Fibroblast of pulmonary artery (primary cell): ENCODE measurements at places on chromosomes 16 and 17.

DNA sequence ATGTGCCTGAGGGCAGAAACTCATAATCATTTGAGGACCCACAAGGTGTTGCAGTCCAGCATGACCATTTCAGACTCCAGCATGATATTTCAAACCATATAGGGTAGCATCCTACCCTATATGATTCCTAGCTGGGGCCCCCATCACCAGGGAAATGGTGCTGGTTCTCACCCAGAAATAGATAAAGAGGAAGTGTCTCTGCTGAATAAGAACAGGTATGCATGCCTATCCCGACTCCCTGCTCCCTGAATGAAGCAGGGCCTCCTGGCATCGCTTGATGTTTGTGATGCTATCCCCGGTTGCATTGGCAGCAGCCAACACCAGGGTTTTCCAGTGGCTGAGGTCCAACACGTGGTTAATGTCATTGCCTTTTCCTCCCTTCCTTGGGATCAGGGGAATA lies 17.1 kb upstream of the HEATR6 start:
- no peak for DNase-seq

DNA sequence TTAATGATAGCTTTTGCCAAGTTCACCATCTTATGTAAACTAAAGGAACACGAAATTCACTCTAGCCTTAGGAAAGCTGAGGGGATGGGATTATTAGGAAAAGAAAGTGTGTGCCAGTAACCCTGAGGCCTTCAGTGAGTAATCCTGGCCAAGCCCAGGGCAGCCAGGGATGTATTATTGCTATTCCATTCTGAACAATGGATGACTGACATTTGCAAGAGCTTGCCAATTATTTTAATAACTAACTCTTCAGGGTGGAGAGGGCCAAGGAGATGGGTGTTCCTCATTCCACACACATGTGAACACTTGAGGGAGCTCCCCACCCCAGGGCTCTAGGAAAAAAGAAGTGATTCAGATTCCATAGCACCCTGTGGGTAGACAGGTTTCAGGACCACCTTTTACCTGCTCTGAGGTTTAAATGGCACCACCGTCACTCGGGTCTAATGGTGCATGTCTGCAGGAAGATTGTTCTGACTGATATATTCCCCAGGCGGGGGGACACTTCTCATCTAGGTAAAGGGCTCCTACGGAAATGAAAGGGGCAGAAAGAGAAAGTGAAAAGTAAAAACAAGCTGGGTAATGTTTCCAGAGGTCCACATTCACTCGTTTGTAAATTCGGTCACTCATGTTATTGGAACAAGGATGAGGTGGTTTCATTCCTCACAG lies 41.5 kb downstream of the TK2 start:
- DNase-seq: peak; percentile 72

DNA sequence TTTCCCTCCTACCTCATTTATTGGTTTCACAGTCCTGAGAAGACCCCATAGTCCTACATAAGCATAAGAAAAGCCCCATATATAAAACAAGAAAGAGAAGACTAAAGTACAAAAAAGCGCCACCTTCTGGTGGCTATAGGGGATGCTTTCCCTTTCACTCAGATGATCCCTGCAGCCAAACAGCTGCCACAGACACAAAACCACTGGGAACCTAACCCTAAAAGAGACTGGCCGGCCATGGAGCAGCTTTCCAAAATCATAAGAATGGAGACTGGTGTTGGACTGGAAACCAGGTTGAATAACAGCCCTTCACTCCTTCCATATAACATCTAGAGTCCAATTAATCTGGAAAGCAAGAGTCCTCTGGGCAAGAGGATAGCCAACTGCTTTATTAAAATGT lies 11.4 kb downstream of the DYNC1LI2 start:
- peak; percentile 54 for DNase-seq

DNA sequence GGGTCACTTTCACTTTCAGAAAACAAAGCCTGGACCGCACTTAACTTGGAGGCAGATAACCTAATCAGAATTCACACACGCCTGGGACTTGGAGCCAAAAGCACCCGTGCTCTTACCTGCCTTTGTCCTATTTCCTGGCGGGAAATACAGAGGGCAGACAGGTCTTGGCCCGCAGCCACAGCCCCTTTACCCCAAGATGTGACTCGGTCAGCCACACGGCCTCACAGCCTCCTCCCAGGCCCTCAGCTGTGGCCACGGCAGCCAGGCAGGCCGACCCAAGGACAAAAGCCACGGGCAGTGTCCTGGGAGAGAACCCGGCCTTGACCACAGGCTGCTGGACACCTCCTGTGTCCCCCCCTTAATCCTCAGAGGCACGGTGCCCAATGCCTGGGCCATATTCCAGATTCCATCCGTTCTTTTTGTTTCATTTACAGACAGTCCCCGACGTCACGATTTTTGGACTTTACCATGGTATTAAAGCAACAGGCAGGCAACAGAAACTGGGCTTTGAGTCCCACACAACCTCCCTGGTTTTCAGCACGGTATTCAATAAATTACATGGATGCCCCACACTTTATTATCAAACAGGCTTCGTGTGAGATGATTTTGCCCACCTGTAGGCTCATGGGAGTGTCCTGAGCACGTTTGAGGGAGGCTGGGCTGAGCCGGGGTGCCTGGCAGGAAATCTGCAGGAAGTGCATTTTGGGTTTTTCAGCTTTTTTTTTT lies 30.1 kb upstream of the GAA start:
- peak; percentile 69 for DNase-seq

DNA sequence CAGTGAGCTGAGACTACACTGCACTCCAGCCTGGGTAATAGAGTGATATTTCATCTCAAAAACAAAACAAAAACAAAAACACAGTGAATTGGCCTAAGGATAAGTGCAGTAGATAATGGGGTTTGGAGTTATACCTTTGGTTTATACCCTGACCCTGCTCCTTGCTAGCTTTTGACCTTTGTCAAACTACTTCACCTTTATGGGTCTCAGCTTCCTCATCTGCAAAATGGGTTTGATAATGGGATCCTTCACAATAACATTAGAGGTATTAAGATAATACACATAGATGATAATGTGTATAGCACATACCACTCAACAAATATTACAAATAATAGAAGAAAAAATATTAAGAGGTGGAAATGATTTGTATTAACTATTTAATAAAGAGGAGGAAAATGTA lies 85.9 kb downstream of the STXBP4 start:
- no peak for DNase-seq

GRCh38 chr16:71846431-71846830 lies 655 bp downstream of the ATXN1L start:
- no peak for DNase-seq

DNA sequence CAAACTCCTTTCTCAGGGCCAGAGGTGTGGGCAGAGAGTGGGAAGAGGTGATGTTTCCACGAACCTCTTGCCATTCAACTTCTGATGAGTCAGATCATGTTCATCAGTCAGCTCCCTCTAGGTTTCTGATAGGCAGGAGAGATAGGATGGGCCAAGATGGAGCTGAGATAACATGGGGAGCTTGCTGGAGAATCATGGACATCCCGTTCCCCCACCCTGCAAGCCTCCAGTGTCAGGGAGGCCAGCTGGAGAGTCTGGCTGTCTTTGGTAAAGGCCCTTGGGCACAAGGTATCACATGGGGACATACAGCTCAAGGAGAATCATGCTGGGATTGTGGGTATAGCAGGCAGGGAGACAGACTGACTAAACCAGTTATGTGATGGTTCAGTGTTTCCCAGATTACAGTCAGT lies 136.0 kb upstream of the IRX3 start:
- no peak for DNase-seq

GRCh38 chr17:67655478-67656148 lies 62.1 kb upstream of the NOL11 start:
- no peak for DNase-seq

DNA sequence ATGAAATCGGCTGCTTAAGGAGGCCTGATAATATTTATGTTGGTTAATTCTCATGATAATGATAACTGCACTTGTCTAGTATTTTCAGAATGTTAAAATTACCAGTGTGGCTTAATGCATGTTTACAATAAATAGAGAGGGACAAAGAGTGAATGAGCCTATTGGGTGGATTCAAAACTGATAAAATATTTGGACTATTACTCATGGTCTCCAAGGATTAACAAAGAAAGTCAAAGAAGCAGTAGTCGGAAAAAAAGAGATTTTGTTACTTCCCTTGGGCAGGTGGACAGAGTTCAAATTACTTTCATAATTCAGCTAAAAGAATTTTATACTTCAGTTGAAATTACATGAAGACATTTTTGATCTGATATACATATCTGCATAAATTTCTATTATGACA lies 258.2 kb upstream of the PMFBP1 start:
- no peak for DNase-seq

GRCh38 chr17:64780096-64781013 lies 118.2 kb upstream of the SMURF2 start:
- no peak for DNase-seq

DNA sequence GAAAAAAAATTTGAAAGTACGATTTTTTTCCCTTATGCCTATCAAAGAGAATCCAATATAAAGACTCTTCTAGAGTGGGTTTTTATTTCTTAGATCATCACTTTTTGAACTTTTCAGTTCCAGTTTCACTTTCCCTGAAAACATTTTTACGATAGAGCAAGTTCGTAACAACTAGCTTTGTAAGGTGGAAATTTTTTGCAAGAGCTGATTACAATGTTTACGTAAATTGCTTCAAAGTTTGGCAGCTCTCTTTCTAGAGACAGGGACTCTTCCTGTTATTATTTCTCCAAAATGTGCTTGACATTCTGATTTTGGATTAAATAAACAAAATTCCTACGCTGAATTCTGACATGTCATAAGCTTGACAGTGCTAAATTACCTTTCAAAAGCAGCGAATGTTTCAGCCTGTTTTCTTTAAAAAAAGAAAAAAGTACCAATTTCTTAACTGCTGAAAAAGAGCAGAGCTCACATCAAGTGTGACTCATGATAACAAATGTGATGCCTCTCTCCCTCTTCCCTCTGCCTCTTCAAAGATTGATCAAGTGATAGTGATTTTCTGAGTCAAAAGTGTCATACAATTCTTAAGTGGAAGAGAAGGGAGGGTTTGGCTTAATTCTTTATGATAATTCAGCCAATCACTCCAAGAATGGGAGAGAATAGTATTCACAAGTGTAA lies 175.2 kb downstream of the KCNJ2 start:
- DNase-seq: no peak

GRCh38 chr17:66302761-66303626 lies 581 bp downstream of the PRKCA start:
- DNase-seq: peak; percentile 61

DNA sequence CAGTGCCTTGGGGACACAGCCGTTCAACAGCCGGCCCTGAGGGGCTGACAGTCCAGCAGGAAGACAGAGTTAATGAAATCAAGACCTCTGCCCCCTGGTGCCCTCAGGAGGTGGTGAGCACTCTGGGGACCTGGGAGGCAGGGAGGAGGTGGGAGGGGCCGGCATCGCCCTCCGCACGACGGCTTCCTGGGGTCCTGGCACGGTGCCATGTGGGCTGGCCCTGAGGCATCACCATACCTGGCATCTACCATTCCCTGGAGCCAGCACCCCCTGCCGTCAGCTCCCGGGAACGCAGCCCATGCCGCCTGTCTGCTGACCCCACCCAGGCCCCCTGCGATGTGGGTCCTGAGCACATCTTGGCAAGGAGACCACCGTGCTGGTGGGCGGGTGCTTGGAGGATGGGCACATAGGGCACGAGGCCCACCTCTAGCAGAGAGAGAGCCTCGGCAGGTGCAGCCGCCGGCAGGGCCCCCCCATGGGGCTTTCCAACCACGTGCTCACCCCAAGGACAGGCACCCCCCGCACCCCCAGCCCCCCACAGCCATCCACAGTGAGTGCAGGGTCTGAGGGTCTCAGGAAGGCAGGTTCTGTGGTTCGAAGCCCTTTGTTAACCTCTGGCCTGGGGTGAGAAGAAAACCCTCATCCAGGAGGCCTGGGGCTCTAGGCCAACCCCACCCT lies 52.5 kb downstream of the ZFPM1 start:
- DNase-seq: peak; percentile 24

DNA sequence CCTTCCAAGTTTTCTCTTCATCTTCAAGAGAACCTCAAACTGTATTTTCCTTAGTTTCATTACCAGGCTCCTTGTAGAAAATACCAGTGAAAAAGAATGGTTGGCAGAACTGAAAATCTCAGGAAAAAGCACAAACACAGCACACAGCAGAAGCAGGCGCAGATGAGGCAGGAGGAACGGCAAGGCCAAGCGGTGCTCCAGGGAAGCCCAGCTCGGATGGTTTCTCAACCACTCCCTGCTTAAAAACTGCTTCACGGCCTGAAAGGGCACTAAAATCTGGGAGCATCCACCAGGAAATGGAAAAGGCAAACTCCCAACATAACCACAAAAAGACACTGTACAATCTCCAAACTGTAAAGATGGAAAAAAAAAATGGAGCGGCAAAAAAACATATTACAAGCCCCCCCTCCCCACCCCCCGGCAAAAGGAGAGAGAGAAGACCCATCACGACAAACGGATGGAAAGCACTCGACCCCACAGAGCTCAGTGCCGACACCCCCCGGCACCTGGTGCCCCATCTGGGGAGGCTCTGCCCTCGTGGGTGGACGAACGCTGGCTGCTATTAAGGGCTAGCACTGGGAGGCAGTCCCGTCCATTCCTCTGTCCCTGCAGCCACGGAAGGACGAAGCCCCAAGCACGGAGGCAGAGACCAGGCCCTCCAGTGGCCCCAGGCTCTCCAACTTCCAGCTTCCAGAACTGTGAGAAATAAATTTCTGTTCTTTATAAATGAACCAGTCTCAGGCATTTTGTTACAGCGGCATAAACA lies 127.5 kb downstream of the ZNF778 start:
- no peak for DNase-seq

GRCh38 chr17:16106161-16106891 lies 106.7 kb downstream of the TTC19 start:
- peak; percentile 81 for DNase-seq

DNA sequence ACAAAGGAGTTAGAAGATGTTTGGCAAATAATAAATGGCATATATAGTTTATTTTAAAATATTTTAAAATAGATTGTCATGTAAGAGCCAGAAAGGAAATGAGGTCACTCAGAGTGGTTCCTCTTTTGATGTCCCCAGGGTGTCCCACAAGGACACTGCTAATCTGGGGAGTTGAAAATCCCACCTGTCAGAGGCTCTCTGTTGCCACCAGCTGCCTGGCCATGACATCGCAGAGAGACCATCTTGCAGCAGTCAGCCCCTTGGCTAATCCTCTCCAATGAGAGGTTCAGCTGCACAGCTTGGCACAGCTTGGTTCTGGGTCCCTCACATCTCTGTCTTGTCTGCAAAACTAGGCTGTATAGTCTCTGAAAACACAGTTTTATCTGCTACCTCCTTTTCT lies 11.0 kb upstream of the RBFOX1 start:
- DNase-seq: no peak

GRCh38 chr17:68519911-68520310 lies 7.7 kb downstream of the PRKAR1A start:
- DNase-seq: no peak

GRCh38 chr16:7571366-7571765 lies 238.7 kb downstream of the RBFOX1 start:
- no peak for DNase-seq

GRCh38 chr17:59671386-59671785 lies 35.8 kb downstream of the PTRH2 start:
- no peak for DNase-seq
